ENCODE measurements at places on chromosomes 4 and X. TPM values are rescaled to one million over a fixed set of nuclear protein-coding genes. Genes with fewer than 3 reads are reported as not detected.

GCNA gene
- 3.6 TPM for total RNA-seq

GLRA2 gene
- total RNA-seq = not detected

MSMO1 gene
- total RNA-seq = 38.9 TPM

GPR34 gene
- total RNA-seq = not detected

FRMPD3 gene
- not detected for total RNA-seq

PRKG2 gene
- 0.98 TPM for total RNA-seq
